Activated CD8-positive, alpha-beta memory T cell treated with anti-CD3 and anti-CD28 coated beads, Interleukin-2, amount 10 ng/mL, durations not matched to agents 7 days and 5 days (primary cell): ENCODE measurements at places on chromosomes 2 and 18.

GRCh38 chr2:241804326-241805229 is 4.4 kb upstream of the NEU4 start:
- H3K36me3 ChIP-seq, result no peaks in the 10 kb centered on the region
- DNase-seq, result peak; percentile 46
- peak overlapping the region; percentile 56 for H3K4me3 ChIP-seq
- peaks cover 8% of the 10 kb centered on the region for H3K27me3 ChIP-seq
- no peak overlapping the region for H3K27ac ChIP-seq

DNA sequence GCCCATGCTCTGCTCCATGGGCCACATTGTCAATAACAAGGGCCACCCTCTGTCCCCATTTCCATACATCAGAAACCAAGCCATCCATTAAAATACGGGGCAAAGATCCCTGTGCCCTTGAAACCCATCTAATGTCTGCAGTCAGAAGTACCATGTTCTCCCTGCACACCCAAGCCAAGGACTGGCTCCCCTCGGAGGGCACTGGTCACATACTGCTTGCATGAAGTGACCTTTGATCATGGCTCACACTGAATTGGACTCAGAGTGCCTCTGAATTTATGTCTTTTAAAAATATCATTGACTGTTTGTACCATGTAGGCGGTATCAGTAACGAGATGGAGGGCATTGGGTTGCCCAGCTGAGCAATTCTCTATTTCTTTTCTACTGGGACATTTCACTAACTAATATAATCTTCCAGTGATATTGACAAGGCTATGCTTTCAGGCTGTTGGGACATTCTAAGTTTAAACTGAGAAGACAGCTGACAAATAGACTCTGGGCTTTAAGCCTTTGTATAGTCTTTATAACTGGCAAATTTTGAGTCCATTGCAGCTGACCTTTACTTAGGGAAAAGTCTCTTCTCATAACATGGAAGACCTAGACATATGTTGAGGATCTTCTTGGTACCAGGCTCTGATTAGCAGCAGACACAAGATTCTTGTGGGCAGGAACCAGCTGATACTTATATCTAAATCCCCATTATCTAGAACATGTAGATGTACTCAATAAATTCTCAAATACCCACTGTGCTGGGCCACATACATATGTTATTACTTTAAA is 214.3 kb downstream of the MYCN start:
- no peak for DNase-seq
- H3K36me3 ChIP-seq, result no peaks in the 10 kb centered on the region
- no peaks in the 10 kb centered on the region for H3K4me1 ChIP-seq
- no peak overlapping the region for H3K4me3 ChIP-seq
- no peak overlapping the region for H3K27ac ChIP-seq
- H3K27me3 ChIP-seq, result no peaks in the 10 kb centered on the region

DNA sequence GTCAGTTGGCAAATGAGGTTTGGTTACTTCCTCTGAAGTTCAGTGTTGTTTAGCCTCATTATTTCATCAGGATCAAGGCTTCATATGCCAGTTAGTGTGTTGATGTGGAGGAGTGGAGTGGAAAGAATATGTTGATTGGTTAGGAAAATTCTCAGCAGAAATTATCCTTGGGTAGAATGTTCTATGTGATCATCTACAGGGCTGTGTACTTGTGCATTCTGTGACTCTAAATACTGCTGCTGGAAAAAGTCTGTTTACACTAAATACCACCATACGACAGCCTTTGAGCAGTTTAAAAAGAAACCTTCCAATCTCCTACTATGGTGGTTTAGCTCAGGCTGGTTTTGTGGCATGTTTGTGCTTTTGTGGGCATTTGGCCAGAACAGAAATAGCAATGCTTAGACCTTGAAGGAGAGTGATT is 25.8 kb downstream of the CAB39 start:
- DNase-seq, result no peak
- no peaks in the 10 kb centered on the region for H3K27me3 ChIP-seq
- H3K4me1 ChIP-seq, result peaks cover 65% of the 10 kb centered on the region

DNA sequence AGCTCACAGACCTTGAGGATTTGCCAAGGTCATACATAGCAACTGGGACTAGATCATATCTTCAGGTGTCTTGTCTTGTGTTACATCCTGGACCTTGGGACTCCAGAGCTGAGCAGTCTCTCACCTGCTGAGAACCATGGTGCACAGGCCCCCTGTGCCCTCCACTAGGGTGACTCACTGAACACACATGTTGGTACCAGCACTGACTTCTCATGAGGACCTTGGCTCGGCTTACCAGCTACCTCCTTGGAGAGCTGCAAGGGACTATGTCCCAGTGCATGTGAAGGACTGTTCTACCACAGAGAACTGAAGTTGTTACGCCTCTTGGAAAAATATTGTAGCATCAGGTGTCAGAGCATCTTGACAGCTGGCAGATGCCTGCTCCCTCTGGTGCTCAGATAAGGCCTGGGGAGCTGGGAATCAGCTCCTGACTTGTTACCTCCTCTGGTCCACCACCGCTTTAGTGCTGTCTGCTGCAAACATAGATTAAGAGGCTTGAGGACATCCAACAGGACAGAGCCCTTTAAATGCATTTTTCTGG is 72.1 kb downstream of the WDSUB1 start:
- no peaks in the 10 kb centered on the region for H3K36me3 ChIP-seq
- no peak for DNase-seq
- H3K4me1 ChIP-seq, result peaks cover 11% of the 10 kb centered on the region

DNA sequence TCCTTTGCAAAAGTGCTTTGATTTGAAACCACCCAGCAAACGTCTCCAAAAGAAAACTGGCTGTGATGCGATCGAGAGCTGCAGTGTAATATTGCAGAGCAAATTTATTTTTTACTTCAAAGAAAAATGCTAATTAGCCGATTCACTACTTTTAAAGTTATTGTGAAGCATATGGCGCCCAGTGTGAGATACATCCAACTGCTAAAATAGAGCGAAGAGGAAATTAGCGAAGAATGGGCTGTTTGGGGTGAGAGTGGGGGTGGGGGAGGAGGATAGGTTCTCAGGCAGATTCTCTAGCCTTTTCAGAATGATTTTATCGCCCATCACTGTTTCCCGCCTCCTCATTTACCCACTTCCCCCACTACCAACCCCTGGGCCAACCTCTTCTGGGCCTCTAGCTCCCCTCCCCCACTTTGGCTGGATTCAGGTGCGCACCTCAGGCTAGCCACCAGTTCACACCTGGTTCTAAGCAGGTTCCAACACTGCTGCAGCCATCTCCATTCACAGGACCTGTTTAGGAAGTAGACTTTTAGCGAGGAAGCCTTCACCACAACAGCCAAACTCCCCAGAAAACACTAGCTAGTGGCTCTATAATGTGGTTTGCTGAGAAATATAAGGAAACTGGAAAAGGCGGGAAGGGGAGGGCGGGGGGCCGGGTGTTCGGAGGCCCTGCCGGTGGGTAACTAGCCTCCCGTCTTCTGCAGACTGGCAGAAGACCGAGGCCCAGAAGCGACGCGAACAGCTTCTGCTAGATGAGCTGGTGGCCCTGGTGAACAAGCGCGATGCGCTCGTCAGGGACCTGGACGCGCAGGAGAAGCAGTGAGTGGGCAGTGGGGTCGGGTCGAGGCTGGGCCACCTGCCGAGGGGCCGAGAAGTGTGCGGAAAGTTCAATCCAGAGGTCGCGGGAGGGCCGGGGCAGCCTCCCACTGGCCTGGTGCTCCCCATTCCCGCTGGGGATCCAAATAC is 6.0 kb upstream of the OTX1 start:
- peaks cover 9% of the 10 kb centered on the region for H3K36me3 ChIP-seq
- no peak overlapping the region for H3K27ac ChIP-seq
- no peak overlapping the region for H3K4me3 ChIP-seq
- H3K27me3 ChIP-seq, result peaks cover 47% of the 10 kb centered on the region
- H3K4me1 ChIP-seq, result peaks cover 21% of the 10 kb centered on the region

DNA sequence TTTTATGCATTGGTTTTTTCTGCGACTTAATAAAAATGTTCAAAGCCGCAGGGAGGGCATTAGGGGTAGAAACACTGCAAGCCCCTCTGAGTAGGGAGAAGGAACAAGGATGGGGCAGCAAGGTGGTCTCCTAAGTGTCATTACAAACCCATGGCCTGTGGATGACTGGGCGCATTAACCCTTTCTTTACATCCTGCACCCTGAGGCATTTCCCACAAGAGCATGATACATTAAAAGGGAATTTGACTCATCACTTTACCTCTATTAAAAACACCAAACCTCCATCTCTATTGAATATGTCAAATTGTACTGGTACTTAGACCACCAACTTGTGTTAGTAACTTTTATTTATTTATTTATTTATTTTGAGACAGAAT is 112.5 kb downstream of the VIT start:
- no peak overlapping the region for H3K27ac ChIP-seq
- H3K4me3 ChIP-seq, result no peak overlapping the region
- H3K4me1 ChIP-seq, result no peaks in the 10 kb centered on the region
- no peaks in the 10 kb centered on the region for H3K36me3 ChIP-seq
- peaks cover 4% of the 10 kb centered on the region for H3K27me3 ChIP-seq

DNA sequence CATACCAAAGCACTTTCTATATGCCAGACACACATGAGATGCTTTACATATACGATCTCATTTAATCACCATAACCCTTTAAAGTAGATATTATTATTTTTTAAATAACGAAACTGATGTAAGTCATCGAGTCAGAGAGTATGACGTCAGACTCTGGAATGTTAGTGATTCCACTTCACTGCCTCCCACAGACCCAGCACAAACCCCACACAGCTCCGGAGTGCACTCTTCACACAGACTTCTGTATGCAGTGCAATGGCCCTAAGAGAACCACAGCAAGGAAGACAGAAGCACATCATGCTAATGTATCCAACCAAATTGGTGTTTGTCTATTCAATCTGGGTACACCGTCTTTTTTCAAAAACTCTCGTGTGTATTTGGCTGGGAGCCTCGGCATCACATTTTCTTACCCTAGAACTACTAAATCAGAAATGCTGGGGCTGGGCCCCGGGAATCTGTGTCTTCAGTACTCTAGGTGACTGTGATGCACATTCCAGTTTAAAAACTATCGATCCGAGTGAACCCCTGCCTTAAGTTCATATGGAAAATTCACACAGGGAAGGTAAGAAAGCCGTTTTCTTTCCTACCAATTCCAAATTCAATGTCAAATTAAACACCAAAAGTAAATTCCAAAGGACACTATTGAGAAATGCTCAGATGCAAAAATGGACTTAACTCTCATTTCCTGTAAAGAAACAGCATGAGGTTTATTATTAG is 117.7 kb upstream of the ACVR1C start:
- DNase-seq, result no peak
- no peak overlapping the region for H3K4me3 ChIP-seq
- peaks cover 34% of the 10 kb centered on the region for H3K36me3 ChIP-seq
- H3K27me3 ChIP-seq, result no peaks in the 10 kb centered on the region

DNA sequence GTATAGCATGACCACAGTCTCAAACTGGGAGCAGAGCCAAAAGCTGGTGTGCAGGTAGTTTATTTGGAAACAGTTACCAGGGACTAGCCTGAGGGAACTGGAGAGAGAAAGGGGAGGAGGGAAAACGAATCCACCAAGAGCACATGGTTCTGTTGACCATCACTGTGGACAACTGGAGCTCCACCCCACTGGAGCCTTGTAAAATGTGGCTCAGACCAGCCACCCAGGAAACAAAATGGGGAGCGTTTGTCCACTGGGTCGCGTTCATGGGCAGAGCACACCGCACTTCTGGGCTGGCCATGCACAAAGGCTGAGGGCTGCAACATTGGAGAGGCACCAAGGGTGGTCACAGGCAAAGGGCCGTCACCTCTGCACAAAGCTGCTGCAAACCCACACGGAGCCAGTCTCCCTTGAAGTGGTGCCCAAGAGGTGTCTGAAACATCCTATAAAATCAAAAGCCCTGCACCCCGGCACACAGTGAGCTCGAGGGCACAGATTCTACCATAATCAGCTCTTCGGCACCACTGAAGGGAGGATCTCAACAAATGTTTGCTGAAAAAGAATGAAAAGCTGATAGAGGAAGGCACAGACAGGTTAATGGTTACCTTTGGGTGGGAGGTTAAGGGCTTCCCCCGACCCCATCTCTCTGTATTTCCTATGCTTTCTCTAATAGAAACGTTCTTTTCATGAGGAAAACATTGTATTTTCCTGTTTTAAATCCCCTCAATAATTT is 192.9 kb downstream of the INHBB start:
- H3K36me3 ChIP-seq, result no peaks in the 10 kb centered on the region
- no peak for DNase-seq
- no peak overlapping the region for H3K27ac ChIP-seq
- H3K4me3 ChIP-seq, result no peak overlapping the region

- H3K27ac ChIP-seq, result peak overlapping the region; percentile 48
- peaks cover 15% of the 10 kb centered on the region for H3K4me1 ChIP-seq
- H3K36me3 ChIP-seq, result peaks cover 52% of the 10 kb centered on the region
- no peaks in the 10 kb centered on the region for H3K27me3 ChIP-seq
- H3K4me3 ChIP-seq, result no peak overlapping the region
These were observed 22.8 kb downstream of the NPC1 start for GRCh38 chr18:23563377-23564043.

DNA sequence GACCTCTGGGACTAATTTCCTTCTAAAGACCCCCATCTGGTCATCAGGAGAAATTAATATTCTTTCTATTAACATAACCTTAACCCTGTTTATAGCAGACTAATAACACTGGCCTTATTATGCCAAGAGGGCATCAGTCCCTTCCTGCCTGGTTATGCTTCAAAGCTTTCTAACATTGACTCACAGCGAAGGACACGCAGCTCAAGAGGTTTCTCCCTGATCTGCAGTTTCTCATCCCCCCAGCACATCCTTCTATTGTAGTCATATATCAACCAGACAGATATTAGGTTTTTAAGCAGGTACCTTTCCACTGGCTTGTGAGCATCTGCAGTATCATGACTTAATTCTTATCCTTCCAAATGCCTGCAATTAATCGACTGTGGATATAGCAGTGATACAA is 100.0 kb upstream of the CXCR4 start:
- DNase-seq, result no peak
- H3K36me3 ChIP-seq, result peaks cover 1% of the 10 kb centered on the region
- no peak overlapping the region for H3K4me3 ChIP-seq
- H3K27me3 ChIP-seq, result peaks cover 5% of the 10 kb centered on the region
- no peak overlapping the region for H3K27ac ChIP-seq
- peaks cover 6% of the 10 kb centered on the region for H3K4me1 ChIP-seq

DNA sequence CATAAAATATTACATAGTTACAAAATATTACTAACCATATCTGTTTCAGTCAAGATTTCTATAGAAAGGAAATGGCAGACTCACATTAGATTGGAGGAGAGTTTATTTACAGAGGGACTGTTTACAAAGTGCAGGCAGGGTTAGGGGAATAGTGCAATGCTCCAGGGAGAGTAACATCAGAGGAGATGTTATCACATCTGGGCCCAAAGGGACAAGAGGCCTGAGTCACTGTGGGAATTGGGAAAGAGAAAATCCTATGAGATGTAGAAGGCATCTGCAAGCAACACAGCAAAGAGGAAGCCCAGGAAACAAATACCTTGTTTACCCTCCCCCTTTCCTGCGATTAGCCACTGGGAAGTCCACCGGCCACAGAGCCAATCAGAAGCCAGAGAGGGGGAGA is 227.3 kb upstream of the TANK start:
- H3K27ac ChIP-seq, result no peak overlapping the region
- no peaks in the 10 kb centered on the region for H3K36me3 ChIP-seq
- no peaks in the 10 kb centered on the region for H3K27me3 ChIP-seq
- peaks cover 2% of the 10 kb centered on the region for H3K4me1 ChIP-seq
